ENCODE measurements at places on chromosomes 5 and 9.
A peak's percentile ranks its signal among the peaks of the same experiment; 100 is the strongest.

GRCh38 chr9:17165764-17166163 lies 30.9 kb downstream of the CNTLN start:
- no peak for DNase-seq

GRCh38 chr9:27548055-27548741 lies 18.6 kb upstream of the MOB3B start:
- no peak for DNase-seq

DNA sequence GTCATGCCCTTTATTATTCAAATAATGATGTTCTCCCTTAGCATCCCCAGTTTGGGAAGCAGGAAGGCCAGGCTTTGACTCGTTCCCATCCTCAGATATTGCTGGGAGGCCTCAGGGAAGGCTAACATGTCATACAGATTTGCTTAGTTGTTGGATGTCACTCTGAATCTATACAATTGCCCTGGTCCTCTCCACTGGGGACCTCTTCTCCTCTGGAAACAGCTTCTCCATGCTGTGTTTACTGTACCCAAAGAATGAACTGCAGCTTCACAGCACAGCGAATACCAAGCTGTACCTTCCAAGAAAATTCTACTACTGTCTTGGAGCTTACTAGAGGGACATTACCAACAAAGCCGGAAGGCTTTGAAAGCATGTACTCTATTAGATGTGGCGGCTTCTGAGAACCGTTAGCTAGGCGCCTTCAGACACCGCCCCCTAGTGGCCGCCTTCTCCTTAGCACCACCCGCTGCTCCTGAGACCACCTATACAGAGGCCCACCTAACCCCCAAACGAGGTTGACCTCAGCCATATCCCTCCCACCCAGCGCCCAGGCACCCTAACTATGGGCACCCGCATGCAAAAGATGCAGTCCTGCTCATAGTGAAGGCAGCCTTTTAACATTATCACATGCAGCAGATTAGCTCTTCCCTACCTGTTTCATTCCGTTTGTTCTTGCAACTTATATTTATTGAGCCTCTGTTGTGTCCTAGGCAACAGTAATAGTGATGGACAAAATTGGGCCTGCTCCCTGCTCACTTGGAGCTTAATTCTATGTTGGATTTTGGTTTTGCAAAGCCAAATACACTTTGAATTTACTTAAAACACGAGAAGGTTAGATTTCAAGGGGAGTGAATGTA lies 34.9 kb upstream of the FOXI1 start:
- peak; percentile 13 for DNase-seq

DNA sequence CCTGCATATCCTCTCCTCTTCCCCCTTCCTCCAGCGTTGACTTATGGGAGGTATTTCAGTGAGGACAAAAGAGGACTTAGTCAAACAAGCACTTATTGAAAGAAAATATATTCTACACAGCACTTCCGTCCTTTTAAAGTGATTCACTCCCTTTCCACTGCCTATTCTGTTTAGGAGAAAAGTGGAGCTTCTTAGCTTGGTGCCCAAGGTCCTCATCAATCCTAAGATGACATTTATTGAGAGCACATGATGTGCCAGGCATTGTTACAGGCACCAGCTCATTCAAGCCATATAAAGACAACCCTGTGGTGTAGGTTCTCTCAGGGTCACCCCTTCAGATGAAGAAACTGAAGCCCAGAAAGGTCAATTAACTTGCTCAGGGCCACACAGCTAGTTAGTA lies 95.9 kb downstream of the KCNIP1 start:
- no peak for DNase-seq

- no peak for DNase-seq
These were observed 30.5 kb downstream of the TMOD1 start for GRCh38 chr9:97531888-97532376.

GRCh38 chr9:135085830-135086546 lies 1.5 kb upstream of the OLFM1 start:
- peak; percentile 72 for DNase-seq

- no peak for DNase-seq
These were observed 95.3 kb downstream of the PRRT1B start for GRCh38 chr9:131640438-131641137.

GRCh38 chr5:73764586-73764985 lies 138.6 kb downstream of the ARHGEF28 start:
- DNase-seq: no peak

DNA sequence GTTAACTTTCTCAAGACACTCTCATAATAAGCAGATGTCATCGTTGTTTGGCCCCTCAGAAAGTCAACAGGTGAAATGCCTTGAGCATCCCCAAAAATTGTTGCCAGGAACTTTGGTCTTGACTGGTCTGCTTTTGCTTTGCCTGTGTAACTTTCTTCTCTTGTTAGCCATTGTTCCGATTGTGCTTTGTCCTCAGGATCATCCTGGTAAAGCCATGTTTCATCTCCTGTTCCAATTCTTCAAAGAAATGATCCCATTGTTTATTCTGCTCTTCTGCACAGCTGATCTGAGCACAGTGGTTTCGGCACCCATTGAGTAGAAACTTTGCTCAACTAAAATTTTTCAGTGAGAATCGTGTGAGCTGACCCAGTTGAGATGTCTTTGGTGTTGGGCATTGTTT lies 8.1 kb upstream of the ZBED3 start:
- DNase-seq: no peak

DNA sequence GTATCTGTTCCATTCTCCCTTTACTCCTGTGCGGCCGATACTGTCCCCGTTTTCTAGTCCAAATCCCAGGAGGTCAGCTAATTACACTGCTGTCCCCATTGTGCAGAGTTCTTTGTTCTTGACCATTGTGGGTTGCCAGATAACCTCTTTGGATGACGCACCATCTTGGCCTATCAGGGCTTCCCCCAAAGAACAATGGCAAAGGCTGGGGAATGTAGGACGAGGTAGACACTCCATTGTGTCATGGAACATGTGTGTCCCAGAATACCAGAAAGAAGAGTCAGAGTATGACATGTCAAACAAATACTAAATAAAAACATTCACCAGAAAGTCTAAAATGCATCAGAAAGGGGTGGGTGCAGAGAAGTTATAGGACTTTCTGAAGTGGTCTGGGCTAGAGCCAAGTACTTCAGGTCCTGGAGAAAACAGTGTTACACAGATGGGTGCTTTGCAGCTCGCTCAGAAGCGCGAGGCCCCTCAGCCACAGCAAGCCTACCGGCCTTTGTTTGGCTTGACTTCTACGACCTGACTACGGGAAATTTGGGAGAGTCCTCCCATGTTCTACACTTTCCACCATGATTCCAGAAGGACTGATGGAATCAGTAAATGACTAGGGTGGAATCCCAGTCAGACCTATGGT lies 83.2 kb upstream of the SSBP2 start:
- no peak for DNase-seq

All from renal cortex interstitium (tissue), 15 donors.